Activated CD4-positive, alpha-beta T cell treated with anti-CD3 and anti-CD28 coated beads, Interleukin-2, amount 10 ng/mL, durations not matched to agents 24 days and 14 days (primary cell): ENCODE measurements at places on chromosomes 13 and 19. TPM values are rescaled to one million over a fixed set of nuclear protein-coding genes. Genes with fewer than 3 reads are reported as not detected.

DNA sequence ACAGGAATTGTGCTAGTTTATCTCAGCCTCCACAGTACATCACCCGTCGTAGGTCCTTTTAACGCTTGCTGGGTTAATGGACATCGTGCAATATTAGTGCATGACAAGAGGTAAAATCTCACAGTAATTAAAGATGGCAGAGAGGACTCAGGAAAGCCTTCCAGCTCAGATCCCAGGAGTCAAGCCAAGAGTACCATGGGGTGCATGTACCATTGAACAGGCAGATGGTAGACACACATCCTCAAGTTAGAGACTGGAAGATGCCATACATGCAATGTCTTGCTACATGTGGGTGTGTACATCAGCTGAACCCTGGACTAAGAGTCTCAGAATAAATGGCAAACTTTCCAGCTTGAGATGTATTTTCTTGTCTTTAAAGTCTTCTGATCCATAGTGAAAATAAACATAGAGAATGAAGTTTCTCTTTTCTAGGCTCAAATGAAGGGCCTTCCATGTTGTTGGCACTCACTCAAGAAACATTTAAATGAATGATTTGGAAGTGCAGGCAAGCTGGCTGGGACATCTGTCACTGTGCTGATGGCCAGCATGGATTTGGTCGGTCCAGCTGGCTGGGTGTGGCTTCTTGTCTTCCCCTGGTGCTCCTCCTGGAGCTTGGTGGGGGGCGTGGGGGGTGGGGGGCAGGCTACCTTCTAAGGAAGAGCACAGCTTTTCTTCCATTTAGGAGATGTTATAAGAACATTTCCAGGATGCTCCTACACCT, 290.9 kb upstream of the MAB21L1 start:
- no peak for DNase-seq

DNA sequence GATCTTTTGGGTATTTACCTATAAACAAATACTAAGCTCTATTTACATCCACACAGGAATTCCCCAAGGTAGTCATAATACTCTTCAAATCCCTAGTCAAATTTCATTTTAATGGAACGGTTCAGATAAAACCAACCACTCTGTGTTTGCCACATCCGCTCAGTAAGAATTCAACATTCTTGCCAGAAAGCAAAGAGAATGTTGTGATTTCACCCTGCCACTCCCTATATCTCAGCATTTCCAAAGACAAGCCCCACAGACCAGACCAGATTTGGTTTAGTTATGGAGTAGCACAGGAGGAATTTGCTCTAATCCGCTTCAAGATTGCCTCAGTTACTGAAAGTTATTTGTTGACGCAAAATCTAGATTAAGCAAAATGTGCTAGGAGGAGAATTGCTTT, 105.6 kb upstream of the SERP2 start:
- no peak for DNase-seq

NXNL1 gene
- total RNA-seq: not detected in 2 replicates

C19orf38 gene
- 2.7 and 3.6 TPM in 2 replicates for total RNA-seq

DNA sequence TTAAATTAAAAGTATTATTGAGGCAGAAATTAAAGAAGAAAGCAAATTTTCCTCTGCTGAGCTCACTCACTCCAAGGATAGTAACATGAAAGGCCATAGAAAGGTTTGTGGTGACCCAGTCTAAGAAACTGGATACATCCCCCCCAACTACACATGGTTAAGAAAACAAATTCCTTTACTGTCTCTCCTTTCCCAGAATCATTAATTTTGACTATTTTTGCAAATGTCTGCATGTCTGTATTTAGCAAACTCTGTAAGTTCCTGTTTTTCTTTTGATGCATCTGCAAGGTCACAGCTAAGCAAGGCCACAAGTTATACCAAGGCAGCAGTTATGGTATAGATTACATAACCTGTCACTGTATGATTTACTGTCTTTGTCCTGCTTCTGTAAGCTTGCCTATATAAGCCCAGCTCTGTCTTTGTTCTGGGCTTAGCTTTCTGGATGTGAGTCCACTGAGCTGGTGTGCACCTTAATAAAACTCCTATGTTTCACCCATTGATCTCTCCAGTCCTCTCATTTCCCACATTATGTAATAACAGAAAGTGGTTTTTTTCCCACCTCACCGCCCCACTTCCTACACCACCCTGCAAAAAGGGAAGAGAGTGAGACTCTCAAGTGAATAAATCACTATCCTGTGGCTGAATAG, 8.5 kb upstream of the ZNF83 start:
- no peak for DNase-seq

- no peak for DNase-seq
These were observed 27.4 kb upstream of the SPACA7 start for GRCh38 chr13:112348642-112349345.

SLC10A2 gene
- total RNA-seq: not detected in 2 replicates

CBY2 gene
- not detected in 2 replicates for total RNA-seq

VSTM2B gene
- total RNA-seq: not detected in 2 replicates
